ENCODE measurements at places on chromosomes 12 and 14. TPM values are rescaled to one million over a fixed set of nuclear protein-coding genes. Genes with fewer than 3 reads are reported as not detected.

GRCh38 chr12:49388682-49389386 is 21.6 kb downstream of the SPATS2 start:
- peak; percentile 78 for DNase-seq
- peaks cover 4% of the 10 kb centered on the region for H3K4me1 ChIP-seq
- H3K27me3 ChIP-seq, result no peaks in the 10 kb centered on the region
- H3K27ac ChIP-seq, result no peak overlapping the region

DNA sequence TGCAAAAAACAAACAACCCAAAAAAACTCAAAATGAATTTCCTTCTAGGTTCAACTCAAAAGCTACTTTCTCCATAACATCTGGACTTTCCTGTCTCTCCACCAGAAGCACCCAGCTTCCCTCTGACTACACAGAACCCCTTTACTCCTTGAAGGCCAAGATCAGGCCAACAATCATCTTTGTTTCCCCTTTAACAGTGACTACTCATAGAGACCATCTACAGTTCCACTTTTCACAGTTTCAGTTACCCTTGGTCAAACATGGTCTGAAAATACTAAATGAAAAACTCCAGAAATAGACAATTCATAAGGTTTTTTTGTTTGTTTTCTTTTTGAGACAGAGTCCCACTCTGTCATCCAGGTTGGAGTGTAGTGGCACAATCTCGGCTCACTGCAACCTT is 11.8 kb downstream of the GCH1 start:
- H3K27ac ChIP-seq, result no peak overlapping the region
- DNase-seq, result no peak
- no peaks in the 10 kb centered on the region for H3K27me3 ChIP-seq
- H3K4me1 ChIP-seq, result peaks cover 49% of the 10 kb centered on the region
- H3K36me3 ChIP-seq, result peaks cover 7% of the 10 kb centered on the region

- H3K4me3 ChIP-seq, result no peak overlapping the region
- H3K27ac ChIP-seq, result no peak overlapping the region
- no peaks in the 10 kb centered on the region for H3K36me3 ChIP-seq
- no peaks in the 10 kb centered on the region for H3K27me3 ChIP-seq
Measured at GRCh38 chr12:95168746-95169145, 48.5 kb downstream of the FGD6 start.

DNA sequence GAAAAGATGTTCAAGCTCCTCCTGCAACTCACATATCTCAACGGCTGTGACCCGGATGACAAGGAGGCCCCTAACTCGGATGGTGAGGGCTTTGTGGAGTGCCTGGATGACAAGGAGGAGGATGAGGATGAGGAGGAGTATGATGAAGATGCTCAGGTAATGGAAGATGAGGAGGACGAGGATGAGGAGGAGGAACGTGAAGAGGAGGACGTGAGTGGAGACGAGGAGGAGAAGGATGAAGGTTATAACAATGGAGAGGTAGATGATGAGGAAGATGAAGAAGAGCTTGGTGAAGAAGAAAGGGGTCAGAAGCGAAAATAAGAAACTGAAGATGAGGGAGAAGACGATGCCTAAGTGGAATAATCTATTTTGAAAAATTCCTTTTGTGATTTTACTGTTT is 702 bp downstream of the ANP32D start:
- peaks cover 7% of the 10 kb centered on the region for H3K27me3 ChIP-seq
- no peaks in the 10 kb centered on the region for H3K4me1 ChIP-seq
- H3K4me3 ChIP-seq, result no peak overlapping the region
- no peak for DNase-seq
- peaks cover 3% of the 10 kb centered on the region for H3K36me3 ChIP-seq

The CELA1 gene
- total RNA-seq, result 0.29 TPM

Measured in activated naive CD4-positive, alpha-beta T cell treated with anti-CD3 and anti-CD28 coated beads for 36 hours (primary cell).